Astrocyte (in vitro differentiated cells and primary cell): ENCODE measurements at places on chromosomes 3 and 15.

DNA sequence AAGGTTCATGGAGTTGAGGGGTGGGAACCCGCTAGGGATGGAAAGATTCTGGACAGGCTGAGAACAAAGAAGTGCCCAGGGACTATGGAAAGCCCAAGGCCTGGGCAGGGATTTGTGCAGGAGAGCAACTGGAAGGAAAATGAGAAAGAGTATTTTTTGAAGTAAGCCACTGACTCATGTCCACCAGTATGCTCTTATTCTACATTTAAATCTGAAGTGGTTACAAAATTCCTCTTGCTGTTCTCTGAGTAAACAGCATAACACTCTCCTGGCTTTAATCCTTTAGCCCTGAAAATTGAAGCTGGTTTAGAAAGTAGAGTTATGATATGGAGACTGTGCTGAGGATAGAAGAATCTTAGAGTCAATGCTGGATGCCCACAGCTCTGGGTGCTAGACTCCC lies 165.2 kb downstream of the ISL2 start:
- DNase-seq = peak; percentile 32

- peak; percentile 91 for DNase-seq
These were observed 50.0 kb upstream of the TBC1D23 start for GRCh38 chr3:100210772-100211135.

DNA sequence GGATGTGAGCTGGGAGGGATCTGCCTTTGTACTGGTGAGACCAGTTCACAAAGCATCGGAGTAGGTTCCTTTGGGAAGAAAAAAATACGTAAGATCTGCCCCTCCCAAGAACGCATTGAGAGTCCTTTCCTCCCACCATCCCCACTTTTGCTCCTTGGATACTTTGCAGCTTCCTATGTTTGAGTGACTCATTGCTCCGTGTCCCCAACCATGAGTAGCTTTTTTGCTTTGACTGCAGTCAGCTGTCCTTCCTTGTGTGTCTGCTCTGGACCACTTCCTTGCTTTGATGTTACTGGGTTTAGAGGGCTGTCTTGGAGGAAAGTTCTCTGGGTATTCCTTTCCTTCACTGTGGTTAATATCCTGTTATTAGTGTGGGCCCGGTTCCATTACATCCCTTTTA lies 43.2 kb upstream of the PTPN23 start:
- no peak for DNase-seq

GRCh38 chr3:151985787-151986430 lies 112.5 kb downstream of the SUCNR1 start:
- DNase-seq = no peak

- DNase-seq = no peak
These were observed 704.2 kb downstream of the ROBO1 start for GRCh38 chr3:79063624-79064023.

GRCh38 chr3:182305881-182306665 lies 487.2 kb upstream of the ATP11B start:
- DNase-seq = no peak
